CD4-positive, alpha-beta T cell treated with Interleukin-6 at 100 ng/mL for 8 hours (primary cell): ENCODE measurements at places on chromosomes 12 and 14.

DNA sequence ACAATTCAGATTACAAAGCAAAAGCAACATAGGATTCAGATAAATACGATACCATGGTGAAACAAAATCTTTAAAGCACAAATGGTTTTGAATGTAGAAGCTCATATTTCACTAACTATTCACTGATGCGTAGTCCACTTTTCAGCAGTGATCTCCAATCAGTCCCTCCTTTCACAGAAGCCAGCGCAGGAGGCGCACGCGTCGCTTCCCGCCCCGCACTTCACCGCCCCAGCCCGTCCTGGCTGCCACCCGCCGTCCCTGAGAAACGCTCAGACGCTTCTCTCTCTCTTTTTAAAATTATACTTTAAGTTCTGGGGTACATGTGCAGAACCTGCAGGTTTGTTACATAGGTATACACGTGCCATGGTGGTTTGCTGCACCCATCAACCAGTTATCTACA lies 19.8 kb upstream of the CHFR start:
- DNase-seq = no peak

DNA sequence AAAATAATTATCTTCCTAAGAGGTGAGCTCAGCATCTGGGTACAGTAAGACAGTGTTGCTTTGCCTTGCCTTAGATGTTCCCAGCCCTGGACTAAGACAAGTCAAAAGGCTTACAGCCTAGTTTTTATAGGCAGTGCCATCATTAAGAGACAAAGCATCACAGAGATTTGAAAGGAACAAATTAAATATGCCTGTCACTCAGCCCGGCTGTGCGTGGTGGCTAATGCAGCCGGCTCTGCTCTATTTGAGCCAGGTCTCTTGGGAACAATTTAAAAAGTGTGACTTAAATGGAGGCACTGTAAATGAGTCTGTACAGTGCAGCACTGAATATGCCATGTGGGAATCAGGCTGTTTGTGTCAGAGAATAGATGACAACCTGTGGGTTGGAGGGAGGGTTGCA lies 1687.4 kb upstream of the FLRT2 start:
- DNase-seq = no peak

- DNase-seq = no peak
Observed at GRCh38 chr12:85310456-85311076, 30.5 kb downstream of the ALX1 start.

DNA sequence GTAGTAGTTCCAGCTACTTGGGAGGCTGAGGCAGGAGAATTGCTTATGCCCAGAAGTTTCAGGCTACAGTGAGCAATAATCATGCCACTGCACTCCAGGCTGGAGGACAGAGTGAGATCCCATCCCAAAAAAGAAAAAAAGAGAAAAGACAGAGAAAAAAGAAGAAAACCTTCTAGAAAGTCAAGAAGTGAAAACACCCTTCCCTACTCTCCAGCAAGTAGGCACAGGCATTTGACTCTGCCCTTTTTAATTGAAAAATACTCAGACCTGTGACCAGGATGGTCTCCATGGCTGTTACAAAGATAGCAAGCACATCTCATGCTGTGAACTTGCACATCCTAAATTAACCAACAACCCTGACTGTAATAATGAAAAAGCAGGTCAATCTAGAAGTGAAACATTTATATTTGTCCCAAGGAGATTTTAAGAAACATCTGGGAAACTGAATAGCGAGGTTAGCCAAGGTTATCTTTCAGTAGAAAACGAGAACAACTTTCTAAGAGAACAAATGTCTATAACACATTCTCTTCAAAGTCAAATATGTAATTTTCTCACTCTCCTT lies 2.0 kb downstream of the TMTC1 start:
- DNase-seq = no peak

DNA sequence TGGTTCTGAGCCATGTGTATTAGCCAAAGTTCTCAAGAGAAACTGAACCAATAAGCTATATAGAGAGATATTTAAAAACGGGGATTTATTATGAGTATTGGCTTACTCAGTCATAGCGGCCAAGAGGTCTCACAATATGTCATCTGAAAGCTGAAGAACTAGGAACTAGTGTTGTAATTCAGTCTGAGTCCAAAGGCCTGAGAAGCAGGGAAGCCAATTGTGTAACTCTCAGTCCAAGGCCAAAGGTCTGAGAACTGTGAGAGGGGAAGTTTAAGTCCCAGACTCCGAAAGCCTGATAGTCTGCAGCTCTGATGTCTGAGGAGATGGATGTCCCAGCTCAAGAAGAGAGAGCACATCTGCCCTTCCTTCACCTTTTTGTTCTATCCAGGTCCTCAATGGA lies 344.8 kb upstream of the USP15 start:
- no peak for DNase-seq
